ENCODE measurements at places on chromosomes 12 and 14.

- DNase-seq = no peak
Measured at GRCh38 chr14:73476451-73476931, 14.2 kb upstream of the RIOX1 start.

DNA sequence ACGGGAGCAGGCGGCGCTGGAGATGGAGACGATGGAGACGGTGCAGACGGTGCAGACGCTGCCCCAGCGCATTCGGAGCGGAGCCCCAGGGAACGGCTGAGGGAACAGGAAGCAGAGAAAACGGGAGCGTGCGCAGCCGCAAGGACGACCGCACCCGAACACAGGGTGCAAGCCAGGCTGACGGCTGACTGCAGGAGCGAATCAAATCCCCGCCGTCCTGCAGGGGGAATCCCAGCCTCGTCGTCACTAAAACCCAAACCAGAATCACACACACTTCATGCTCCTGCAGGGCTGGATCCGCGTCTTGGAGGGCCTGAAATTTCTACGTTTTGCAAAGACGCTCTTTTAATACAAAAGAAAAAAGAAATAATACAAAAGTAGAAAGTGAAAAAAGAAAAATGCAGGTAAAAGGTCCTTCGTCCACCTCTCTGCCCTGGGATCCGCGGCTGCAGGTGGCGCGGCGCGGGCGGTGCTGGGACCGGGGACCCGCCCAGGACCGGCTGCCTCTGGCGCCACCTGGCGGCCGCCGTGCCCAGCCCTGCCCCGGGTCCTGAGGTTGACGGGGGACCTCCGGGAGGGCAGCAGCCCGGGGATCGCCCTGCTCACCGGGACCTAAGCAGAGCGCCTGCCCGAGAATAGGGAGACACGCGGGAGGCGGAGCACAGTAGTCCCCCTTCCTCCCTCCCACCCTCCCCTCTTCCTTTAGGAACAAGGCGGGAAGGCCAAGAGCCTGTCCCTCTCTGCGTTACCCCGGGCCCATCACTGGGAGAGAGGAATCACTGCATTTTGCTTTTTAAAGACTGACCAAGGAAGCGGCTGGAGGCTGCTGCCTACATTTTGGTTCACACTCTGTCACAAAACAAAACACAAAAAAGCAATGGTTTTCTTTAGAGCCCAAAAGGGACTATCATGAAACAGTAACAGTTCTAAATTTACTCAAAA, 20.1 kb downstream of the STX2 start:
- peak; percentile 78 for DNase-seq

GRCh38 chr14:87643005-87643404, 350.0 kb downstream of the GALC start:
- no peak for DNase-seq

GRCh38 chr12:7101047-7101693, 7.8 kb downstream of the C1RL start:
- DNase-seq = no peak

GRCh38 chr12:90909069-90909770, 45.8 kb downstream of the CCER1 start:
- DNase-seq = no peak

- no peak for DNase-seq
Measured at GRCh38 chr12:68958322-68958721, 25.4 kb upstream of the CPM start.

GRCh38 chr12:98653866-98654493, 8.9 kb downstream of the APAF1 start:
- DNase-seq = no peak

DNA sequence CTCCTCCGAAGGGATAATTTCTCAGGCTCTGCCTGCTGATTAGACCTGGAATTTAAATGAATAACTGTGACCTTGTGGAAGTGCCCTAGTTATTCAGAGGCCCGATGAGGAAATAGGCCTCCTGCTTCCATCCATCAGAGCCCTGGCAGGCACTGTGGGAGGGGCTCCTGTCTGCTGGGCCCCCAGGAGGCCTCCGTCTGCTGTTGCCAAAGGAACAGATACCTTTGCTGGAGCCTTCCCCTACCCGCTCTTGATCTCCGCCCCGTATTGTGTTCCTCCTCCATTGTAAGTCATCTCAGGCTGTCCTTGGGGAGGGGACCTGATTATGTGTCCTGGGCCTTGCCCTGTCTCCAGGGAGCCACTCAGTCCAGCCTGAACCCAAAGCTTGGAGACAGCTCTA, 112.3 kb downstream of the NRXN3 start:
- no peak for DNase-seq
